ENCODE measurements at places on chromosomes 7 and 10.

GRCh38 chr7:52150952-52151351 is 834.3 kb upstream of the COBL start:
- no peak for DNase-seq

DNA sequence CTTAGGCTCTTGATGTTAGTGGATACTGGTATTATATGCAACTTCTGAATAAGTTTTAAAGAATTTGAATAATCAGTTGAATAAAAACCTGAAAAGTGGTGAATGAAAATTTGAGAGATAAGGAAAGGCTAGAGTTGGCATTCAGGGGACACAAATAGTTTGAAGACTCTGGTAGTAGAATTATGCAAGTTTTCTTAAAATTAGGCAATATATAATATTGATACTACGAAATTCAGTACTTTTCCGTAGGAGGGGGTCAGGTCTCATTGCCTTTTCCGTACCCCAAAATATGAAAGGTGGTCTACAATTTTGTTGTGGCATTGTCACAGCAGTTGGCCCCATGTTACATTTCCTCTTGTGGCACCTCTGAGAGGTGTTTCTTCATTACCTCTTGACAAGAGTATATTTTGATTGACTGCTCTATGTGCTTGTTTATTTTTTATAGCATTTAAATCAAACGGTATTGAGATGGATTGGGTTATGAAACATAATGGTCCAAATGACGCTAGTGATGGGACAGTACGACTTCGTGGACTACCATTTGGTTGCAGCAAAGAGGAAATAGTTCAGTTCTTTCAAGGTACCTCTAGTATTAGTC is 4.1 kb upstream of the PBLD start:
- DNase-seq, result no peak

GRCh38 chr7:151665368-151665767 is 145.7 kb upstream of the RHEB start:
- no peak for DNase-seq

DNA sequence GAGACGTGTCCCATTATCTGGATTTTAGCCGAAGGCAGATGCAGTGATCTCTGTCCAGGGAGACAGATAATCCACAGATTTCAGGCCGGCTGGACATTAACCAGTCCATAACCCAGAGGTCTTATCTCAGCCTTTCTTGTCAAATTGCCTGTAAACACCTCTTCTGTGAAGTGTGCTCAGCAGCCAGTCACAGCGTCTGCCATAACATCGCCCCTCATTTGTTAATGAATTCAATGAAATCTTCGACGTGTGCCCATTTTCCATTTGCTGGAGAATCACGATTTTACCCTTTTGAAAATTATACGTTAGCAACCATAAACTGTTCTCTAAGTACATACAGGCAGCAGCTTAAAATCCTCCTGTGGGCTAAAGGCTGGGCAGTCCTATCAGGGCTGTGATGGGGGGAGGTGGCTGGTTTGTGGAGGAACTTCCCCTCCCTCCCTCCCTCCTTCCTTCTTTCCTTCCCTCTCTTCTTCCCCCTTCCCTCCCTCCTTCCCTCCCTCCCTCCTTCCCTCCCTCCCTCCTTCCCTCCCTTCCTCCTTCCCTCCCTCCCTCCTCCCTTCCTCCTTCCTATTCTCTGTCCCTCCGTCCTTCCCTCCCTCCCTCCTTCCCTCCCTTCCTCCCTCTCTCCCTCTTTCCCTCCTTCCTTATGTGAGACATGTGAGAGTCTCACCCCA is 26.6 kb upstream of the FAM20C start:
- DNase-seq, result no peak

- DNase-seq, result peak; percentile 23
Observed at GRCh38 chr7:7653593-7654187, 13.1 kb downstream of the UMAD1 start.

DNA sequence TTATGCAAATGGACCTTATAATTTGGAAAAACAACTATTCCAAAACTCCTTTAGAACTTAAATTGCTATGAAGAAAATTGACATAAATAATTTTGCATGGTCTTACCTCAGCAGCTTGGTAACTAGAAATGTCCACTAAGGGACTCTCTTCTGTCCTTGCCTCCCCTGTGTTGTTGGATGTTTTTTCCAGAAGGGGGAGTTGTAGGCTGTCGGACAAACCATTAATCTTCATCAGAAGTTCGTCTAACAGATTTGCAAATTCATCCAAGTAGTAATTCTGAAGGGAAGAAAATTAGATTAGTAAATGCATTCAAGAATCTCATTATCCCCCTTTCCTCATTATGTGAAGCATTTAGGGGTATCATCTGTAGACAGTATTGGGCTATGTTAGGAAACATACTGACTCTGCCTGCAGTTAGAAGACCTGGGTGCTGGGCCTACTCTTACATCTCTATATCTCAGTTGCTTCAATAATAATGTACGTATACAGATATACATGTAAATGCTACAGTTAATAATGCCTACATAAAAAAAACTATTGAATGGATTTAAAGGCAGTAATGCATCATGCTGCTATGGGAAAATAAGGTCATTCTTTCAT is 155.6 kb downstream of the PKD1L1 start:
- no peak for DNase-seq

DNA sequence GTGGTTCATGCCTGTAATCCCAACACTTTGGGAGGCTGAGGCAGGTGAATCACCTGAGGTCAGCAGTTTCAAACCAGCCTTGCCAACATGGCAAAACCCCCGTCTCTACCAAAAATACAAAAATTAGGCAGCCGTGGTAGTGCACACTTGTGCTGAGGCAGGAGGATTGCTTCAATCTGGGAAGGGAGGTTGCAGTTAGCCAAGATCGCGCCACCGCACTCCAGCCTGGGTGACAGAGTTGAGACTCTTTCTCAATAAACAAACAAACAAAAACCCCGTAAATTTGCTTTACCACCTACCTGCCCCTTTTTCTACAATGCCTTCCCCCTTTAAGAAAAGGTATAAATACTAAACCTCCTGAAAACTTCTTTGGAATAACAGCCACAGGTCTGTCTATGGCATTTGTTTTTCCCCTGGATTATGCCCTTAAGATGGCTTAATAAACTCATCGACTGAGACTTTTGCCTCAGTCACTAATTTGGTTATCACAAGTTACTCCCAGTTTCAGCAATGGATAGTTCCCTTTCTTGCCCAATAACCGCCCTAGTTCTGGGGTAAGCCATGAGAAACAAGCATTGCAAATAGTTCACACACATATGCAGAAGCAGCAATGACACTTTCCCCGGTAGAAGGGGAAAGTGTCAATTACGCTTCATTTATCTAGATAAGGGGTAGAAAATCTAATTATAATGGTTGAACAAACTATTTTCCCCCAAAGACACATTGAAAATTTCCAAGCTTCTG is 52.8 kb upstream of the SVIL start:
- DNase-seq, result no peak

GRCh38 chr10:49700211-49700610 is 20.8 kb downstream of the C10orf53 start:
- DNase-seq, result no peak

DNA sequence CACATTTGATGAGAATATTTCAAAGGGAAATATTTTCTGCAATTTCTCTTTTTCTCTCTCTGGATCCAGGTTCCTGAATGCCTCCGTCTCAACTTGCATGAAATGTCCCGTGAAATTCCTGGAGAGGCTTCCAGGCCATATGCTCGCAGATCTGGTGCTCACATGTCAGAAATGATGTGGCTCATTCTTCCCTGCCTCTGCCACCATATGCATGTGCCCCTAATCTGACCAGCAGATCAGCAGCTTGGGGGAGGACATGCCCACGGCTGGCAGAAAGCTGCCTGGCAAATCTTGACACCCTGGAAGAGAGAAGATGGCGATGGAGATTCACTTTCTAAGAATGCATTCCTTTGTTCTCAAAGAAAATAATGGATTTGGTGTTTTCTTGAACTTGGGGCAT is 490.7 kb downstream of the RPS24 start:
- DNase-seq, result no peak

DNA sequence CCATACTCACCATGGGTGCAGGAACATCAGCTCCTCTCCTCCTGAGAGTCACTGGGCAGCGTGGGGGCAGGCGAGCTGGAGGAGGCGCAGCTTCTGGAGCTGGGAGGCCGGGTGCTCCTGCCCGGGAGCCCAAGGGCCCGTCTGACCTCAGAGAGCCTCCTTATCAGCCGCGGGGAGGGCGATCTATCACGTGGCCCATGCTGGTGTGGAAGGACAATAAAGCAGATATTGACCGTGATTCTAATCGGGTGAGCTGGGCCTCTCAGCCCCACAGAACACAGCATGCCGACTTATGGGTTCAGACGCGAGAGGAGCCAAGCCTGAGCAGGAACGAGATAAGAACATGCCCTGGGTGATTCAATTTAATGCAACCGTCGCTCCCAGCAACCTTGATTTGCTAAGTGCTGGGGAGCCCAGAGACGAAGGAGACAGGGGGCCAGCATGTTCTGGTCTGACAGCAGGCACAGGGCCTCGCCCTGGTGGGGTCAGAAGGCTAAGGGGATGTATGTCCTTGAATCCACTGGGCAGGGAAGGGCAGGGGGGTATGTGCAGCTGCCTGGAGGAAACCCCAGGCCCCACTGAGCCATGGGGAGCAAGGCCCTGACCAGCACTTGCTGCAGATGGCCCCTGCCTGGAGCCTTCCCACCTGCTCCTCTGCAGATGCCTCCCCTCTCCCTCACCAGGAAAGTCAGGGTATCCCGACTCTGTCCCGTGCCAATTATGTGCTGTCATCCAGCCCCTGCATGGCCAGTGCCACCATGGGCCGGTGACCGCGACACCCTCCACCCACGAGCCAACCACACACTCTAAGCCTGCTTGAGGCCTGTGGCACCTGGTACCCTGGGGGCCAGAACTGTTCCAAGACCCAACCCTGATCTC is 95.3 kb upstream of the RET start:
- DNase-seq, result no peak

GRCh38 chr7:144960763-144961162 is 124.9 kb upstream of the TPK1 start:
- no peak for DNase-seq

DNA sequence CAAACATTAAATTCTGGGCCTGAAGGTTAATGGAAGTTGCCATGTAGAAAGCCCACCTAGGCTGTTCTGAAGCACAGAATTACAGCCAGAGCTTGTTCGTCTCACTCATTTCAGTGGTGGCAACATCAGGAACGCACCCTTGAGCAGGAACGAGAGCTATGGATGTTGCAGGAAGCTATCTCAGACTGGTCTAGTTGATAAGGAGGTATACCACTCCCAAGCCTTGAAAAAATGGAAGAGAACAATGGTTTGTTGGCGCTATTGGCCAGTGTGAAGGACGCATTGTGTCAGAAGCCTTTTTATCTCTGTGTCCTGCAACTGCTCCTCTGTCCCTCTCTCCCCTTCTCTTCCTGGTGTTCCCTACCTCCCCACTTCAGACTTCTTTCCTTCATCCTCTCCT is 60.9 kb upstream of the RAPGEF5 start:
- DNase-seq, result no peak

DNA sequence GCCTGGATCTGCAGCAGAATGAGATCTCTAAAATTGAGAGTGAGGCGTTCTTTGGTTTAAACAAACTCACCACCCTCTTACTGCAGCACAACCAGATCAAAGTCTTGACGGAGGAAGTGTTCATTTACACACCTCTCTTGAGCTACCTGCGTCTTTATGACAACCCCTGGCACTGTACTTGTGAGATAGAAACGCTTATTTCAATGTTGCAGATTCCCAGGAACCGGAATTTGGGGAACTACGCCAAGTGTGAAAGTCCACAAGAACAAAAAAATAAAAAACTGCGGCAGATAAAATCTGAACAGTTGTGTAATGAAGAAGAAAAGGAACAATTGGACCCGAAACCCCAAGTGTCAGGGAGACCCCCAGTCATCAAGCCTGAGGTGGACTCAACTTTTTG is 21.4 kb downstream of the LRRC17 start:
- DNase-seq, result no peak

DNA sequence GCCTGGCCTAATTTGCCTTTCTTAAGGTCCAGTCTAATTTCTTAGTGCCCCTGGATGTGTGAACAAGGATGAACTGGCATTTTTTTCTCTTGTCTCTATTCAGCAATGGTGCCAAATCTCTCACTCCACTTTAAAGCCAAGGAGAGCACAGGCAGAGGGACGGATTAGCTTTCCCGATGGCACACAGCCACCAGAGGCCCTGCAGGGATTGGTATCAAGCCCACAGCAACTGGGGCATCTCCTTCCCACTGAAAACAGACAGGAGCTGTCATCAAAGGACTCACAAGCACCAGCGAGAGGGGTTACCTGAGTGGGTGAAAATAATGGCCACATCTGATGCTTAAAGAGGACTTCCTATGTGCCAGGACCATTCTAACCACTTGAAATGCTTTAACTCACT is 83.1 kb downstream of the ITIH5 start:
- DNase-seq, result no peak

DNA sequence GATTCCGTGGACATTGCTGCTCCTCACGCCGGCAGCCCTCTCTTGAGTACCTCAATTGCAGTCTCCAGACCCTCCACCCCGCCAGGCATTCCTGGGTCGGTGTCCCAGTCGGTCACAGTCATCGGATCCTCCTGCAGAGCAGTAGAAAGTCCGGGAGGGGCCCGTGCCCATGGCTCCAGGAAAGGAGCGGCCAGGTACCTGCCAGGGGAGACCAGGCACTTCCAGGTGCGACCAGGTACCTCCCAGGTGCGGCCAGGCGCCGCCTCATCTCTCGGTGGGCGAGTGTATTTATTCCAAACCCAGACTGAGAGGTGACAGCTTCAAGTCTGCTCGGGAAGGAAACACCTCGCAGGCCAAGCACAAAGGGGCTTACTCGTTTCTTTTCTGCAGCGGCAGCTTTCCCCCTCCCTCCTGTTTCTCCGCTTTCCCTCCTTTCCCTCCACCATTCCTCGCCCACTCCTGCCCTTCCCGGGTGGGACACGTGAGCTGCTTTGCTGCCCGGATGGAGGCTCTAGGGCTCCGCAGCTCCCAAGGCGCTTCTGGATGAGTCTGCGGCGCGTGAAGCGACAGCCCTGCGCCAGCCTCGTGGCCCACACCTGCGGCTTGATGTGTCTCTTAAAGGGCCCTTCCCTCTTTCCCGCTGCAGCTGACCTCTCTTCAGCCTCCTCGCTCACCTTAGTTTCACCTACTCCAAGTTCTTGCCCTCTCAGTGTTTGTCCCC is 39.4 kb upstream of the AGK start:
- peak; percentile 34 for DNase-seq

- no peak for DNase-seq
Observed at GRCh38 chr7:117200786-117201458, 121.9 kb downstream of the WNT2 start.

- DNase-seq, result no peak
Observed at GRCh38 chr7:70448312-70448906, 683.5 kb upstream of the GALNT17 start.

- DNase-seq, result peak; percentile 14
Observed at GRCh38 chr7:33185786-33186185, 56.4 kb downstream of the BBS9 start.

All from nephron progenitor cell (in vitro differentiated cells).